ENCODE measurements at places on chromosomes 7 and 10.

- DNase-seq, result no peak
Measured at GRCh38 chr10:78927257-78927995, 141.3 kb upstream of the ZMIZ1 start.

DNA sequence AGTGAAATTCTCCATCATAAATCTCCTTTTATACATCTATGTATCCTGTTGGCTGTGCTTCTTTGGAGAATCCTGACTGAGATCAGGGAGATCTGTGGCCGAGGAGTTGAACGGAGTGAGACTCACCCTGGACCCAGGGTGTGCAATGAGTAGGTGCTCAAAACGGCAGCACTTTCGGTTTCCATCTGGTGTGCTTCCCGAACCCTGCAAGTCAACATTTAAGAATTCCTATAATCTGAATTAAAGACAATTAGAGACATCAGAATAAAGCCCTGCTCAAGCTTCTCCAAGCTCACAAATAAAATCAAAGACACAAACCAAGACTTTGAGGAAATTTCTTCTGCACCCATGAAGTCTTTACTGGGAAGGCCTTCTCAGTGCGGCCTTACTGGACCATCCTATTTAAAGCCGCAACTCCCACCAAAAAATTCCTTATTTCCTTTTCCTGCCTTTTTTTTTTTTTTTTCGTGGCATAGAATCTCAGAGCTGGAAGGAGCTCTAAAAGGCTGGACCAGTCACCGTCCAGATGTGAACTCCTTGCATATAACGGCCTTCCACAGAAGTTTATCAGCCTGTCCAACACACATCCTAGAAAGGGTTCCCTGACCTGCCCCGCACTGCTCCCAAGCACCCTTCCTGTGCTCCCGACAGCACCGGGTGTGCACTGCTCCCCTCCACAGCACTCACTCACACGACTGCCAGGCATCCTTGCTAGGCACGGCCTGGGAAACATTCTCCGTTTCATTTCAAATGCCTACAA is 29.7 kb downstream of the GNA12 start:
- DNase-seq, result no peak

DNA sequence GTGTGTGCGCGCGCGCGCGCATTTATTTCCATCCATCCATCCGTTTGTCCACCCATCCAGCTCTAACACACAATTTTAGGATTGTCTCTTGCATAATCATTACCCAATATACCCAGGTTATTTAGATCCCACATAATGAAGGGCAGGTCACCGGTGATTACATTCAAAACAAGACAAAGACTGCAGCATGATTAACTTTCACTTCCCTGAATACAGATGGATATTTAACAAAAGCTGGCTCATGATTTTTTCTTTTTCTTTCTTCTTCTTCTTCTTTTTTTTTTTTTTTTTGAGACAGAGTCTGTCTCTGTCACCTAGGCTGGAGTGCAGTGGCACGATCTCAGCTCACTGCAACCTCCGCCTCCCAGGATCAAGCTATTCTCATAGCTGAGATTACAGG is 86.2 kb downstream of the SH3PXD2A start:
- DNase-seq, result no peak

- DNase-seq, result no peak
Measured at GRCh38 chr10:50469778-50470193, 154.0 kb downstream of the SGMS1 start.

- no peak for DNase-seq
Measured at GRCh38 chr7:2710901-2711551, 23.0 kb downstream of the AMZ1 start.
